ENCODE measurements at places on chromosomes 11 and 22.

GRCh38 chr22:37802310-37803194 is 5.2 kb upstream of the GCAT start:
- DNase-seq, result no peak

DNA sequence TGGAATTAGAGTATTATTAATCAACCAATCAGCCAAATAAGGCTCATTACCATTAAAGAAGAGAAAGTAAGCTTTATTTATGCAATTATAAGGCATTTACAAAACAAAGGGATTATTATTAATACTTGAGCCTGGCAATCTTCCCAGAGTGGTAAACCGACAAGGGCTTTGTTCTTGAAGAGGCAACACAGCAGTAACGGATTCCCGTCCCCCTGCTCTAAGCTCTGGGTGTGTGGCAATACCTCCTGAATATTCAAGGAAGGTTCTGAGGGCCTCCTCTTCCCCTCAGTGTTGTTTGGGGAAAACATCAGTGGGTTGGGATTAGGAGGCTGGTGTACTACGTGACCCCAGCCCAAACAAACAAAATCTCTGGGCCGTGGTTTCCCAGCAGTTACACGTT is 176.5 kb downstream of the TENM4 start:
- no peak for DNase-seq

DNA sequence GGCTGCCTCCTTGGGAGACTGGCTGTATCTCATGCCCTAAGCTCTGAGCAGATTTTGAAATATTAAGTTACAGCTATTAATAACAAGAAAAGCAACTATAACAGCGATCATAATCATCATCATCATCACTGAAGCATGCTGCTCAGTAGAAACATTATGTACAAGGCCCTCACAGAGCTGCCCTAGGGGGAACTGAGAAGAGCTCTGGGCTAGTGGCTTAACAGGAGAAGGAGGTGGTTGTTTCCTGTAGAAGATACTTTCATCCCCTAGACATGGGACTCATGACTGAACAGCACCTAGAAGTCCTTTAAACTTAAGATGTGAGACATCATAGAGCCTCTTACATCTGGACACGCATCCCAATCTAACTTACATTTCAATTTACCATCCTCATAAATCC is 332.8 kb upstream of the PLET1 start:
- no peak for DNase-seq

- DNase-seq, result no peak
Observed at GRCh38 chr11:134652586-134653255, 240.7 kb upstream of the B3GAT1 start.

GRCh38 chr11:120556797-120557196 is 45.2 kb downstream of the GRIK4 start:
- DNase-seq, result no peak

DNA sequence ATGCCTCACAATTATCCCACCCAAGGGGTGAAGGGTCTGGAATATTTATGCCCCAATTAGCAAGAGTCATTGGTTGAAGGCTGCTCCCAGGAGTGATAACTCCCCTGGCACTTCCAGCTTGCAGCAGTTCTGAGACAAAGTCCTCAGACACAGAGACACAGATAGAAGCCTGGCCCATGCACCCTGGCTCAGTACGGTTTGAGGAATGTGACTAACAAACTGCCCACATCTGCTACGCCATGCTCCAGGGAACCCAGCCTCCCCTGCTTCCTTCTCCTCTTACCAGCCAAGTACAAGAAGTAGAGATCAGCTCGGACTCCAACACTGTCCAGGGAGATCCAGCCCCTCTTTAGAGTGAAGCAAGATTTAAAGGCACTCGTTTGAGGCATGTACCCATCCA is 48.5 kb upstream of the BMAL1 start:
- no peak for DNase-seq

- no peak for DNase-seq
Observed at GRCh38 chr11:3817181-3817800, 8.9 kb downstream of the PGAP2 start.

- DNase-seq, result no peak
Observed at GRCh38 chr11:69339983-69340565, 46.1 kb downstream of the MYEOV start.

- no peak for DNase-seq
Observed at GRCh38 chr11:23856654-23857053, 640.2 kb upstream of the LUZP2 start.

DNA sequence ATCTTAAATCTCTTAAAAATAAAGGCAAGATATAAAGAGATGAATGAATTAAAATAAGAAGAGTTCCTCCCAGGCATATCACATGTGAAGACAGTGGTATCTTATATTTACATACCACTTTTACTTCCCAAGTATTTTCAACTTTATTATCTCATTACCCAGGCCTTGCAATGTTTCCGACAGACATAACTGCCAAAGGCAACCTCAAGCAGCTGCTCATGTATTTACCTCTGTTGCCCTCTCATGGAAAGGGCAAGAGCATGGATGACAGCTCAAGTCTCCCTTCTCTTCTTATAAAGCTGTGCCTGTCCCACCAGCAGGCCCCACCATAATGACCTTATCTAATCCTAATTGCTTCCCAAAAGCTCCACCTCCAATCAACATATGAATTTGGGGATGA is 894.2 kb downstream of the NTM start:
- no peak for DNase-seq

DNA sequence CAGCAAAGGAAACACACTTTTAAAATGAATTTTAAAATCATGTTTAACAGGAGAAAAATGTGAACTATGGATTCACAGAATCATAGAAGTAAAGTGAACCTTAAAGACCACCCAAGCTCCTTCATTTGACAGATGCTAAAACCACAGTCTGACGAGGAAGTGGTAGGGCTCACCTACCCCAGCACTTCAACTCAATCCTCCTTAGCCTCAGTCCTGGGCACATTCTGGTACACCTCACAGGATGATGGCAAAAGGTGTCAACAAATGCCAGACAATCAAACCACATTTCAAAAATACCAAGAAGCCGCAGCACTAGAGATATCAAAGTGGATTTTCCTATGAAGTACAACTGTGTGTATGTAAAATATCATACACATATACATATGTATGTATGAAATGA is 43.1 kb downstream of the PITPNB start:
- DNase-seq, result no peak

DNA sequence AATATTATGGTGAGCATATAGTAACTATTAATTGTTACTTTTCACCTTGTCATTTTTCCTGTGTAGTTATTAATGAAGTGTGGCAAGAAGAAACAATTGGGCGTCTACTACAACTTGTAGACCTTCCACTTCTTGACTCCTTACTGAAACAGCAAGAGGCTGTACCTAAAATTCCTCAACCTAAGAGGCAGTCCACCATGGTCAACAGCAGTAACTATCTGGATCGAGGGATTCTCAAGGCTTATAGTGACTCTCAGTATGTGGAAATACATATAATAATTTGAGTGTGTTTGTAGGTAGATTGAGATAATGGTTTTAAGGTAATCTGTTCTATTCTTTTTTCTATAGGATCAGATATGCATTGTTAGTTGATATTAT is 10.8 kb upstream of the TCP11L1 start:
- DNase-seq, result no peak

GRCh38 chr11:19102521-19102900 is 14.5 kb upstream of the ZDHHC13 start:
- DNase-seq, result no peak

GRCh38 chr11:119336744-119337469 is 2.6 kb downstream of the RNF26 start:
- no peak for DNase-seq

DNA sequence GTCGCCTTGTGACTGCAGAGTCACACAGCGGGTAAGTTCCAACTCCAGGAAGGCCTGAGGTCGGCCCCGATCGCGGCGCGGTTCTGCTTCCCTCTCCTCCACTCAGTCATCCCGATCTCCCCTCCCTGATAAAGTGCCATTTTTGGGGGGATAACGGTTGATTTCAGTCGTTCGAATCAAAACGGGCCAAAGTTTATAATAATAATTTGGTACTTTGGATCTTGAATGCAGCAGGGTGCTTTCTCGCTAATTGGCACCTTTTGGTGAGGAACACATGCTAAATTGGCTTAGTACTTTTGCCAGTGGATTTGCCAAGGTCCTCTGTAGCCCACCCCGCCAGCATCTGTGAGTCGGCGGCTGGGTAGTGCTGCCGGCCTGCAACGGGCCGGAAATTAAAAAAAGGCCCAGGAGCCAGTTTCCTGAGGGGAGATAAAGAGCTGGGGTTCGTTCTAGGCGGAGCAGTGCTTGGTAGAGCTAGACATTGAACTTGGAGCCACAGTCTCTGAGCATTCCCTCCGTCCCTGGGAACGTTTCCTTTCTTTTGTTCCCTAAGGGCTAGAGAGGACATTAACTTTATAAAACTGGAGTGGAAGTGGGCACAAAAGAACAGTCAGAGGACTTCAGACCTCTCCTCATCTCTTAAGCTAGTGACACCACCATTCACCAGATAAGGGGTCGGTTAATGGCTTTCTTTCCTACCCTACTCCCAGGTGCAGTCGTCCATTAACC is 997 bp downstream of the UBE2L3 start:
- no peak for DNase-seq

- peak; percentile 67 for DNase-seq
Observed at GRCh38 chr11:102177974-102178631, 67.9 kb downstream of the YAP1 start.

DNA sequence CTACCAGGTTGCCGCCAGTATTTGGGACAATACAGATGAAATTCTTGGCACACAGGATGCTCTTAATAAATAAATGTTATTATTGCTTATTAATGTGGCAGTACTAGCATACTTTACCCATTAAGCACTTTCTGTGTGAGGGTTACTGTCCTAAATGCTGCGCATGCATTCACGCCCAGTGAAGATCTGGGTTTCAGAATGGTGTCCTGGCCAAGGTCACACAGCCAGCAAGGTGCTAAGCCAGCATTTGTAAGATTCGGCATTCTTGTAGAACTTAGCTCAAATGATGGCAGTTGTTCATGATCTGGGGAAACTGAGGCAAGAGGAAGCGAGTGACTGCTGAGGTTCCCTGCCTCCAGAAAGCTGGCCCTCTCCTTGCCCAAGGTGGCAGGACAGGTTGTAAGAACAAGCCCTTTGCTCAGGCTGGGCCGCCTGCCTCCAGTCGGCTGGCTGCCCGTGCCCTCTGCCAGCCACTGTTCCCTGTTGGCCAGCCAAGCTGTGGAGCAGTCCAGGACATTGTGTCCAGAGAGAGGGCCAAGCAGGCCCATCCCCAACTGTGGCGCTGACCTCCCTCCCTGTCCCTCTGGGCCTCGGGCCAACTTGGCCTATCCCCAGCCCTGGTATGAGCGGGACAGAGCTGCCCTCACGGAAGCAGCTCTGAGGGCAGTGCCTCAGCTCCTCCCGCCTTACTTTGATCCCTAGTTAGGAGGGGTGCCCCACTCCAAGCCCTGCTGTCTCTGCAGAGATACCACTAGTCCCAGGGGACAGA is 28.8 kb downstream of the TOB2 start:
- DNase-seq, result no peak
